Putamen (tissue), 1 donor: ENCODE measurements at places on chromosomes 6 and 20.

DNA sequence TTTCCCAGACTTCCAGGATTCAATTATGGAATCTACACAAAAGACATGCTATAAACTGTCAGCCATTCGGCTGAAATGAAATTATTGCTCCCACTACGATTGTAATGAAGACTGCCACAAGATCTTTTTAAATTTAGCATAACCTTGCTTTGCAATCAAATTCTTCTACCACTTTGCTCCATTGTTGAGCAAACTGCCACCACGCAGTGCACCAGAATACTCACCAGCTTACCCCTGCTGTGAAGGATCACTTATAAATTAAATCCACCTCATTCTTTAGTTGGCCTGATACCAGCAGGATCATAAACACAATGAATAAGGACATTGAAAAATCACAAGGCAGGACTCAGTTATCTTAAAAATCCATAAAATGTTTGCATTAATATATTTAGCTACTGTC, 151.8 kb upstream of the PRND start:
- DNase-seq = no peak

DNA sequence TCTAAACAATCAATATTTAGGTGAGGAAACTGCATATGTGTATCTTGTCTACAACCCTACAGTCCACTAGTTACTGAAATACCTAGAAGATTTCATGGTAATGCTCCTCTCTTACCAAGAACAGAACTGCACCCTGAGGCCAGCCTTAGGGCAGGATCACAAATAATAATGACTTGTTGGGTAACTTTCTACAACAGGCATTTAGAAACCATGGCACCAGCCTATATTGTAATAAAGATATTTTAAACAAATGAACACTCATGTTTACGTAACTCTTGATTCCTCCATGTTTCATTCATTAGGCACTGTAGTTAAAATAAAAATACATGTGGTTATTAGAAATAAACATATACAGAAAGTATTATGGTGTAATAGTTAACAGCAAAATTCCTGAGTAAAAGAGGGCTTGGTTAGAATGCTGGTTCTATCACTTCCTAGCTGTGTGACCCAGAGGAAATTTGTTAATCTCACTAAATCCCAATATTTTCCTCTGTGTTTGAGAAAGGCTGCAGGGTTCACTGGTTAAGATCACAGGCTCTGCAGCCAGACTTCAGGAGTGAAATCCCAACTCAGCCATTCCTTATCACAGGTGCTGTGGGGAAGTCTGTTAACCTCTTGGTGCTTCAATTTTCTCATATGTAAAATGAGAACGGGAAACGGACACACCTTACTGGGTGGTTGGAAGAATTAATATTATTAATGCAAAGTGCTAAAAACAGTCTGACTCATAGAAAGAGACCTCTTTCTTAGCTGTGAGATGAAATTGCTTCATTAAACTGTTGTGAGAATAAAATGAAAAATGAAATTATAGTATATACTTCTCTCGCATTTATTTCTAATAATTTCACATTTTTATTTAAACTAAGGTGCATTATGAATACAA, 8.5 kb downstream of the HMGN3 start:
- no peak for DNase-seq

GRCh38 chr6:152232501-152233151, 404.5 kb downstream of the SYNE1 start:
- no peak for DNase-seq

- no peak for DNase-seq
Observed at GRCh38 chr6:52546192-52546591, 30.7 kb downstream of the TRAM2 start.
